ENCODE measurements at places on chromosomes 3 and 15. TPM values are rescaled to one million over a fixed set of nuclear protein-coding genes. Genes with fewer than 3 reads are reported as not detected.

The GALNT15 gene
- total RNA-seq, result 5.8 TPM

The SAMMSON gene
- not detected for total RNA-seq

The ANKUB1 gene
- not detected for total RNA-seq

The TIPIN gene
- total RNA-seq, result 2.8 TPM

The NEK11 gene
- total RNA-seq, result 1.3 TPM

The NEO1 gene
- total RNA-seq, result 13.4 TPM

The UBA3 gene
- total RNA-seq, result 89.1 TPM

The NPAP1 gene
- not detected for total RNA-seq

The TEX264 gene
- 37.1 TPM for total RNA-seq
